ENCODE measurements at places on chromosomes 1 and 21.

DNA sequence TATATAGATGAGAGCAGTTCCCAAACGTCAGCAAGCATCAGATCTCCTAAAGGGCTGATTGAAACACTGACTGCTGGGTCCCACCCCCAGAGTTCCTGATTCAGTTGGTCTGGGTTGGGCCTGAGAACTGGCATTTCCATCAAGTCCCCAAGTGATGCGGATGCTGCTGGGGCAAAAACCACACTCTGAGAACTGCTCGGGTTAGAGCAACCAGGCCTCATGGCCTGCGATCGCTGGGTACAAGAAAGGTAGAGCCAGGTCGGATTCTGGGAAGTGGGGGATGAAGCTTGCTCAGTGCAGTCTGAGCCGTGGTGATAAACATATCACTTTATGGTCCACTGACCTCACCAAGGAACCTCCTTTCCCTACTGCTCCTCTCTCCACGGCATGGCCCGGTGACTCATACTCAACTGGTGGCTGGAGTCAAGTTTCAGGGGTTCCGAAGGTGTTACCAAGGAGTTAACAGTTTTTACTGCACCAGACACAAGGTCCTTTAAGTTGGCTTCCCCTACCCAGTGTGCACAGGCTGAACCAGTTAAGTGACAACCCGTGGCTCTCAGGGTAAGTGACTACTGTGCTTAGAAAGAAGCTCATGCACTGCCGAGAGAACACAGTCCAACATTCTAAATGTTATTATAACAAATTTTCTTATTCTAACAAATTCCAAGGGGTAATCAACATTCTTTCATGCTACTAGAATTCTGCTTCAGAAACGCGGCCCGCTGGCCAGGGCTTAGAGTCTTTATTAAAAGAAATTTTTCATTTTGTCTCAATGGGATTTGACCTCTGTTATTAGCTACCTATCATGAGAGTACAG is 153.5 kb downstream of the TGFBR3 start:
- DNase-seq, result no peak

- DNase-seq, result no peak
These were observed 2.3 kb downstream of the COQ8A start for GRCh38 chr1:226942392-226942791.

GRCh38 chr1:79899914-79900313 is 893.4 kb upstream of the ADGRL4 start:
- no peak for DNase-seq

DNA sequence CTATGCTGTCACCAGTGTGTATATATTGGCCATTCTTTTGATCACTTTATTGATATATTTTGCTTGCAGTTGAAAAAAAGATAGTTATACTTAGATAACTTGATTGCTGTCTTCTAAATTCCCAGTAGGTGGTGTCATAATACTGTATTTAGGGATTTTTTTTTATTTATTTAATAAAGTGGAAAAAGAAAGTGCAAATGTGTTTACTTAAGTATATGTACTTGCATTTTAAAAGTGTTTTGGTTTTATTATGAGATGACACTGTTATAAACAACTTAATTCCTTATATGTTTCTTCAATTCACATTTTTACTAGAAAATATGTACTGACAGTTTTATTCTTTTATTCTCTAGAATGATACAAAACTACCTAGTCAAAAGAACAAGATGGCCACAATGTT is 164.8 kb downstream of the USP25 start:
- no peak for DNase-seq

DNA sequence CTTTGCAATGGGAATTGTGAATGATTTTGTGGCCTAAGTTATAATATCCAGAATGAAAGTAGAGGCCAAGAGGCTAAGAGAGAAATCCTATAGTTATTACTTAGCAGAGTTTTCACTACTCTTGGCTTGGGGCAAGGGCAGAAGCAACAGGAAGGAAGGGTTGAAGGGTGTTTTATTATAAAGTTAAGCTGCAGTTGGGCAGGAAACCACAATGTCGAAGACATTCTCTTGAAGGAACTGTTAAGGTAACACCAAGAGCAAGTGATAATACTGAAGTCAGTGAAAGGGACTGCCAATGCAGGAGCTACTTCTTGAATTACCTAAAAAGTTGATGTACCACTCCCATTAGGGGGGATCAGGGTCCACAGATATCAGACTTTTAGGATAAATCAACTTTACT is 8.3 kb downstream of the XCL2 start:
- no peak for DNase-seq

All from hematopoietic multipotent progenitor cell treated with erythropoietin and hydrocortisone succinate and interleukin-3 and kit ligand, for 17 days (in vitro differentiated cells).